ENCODE measurements at places on chromosomes 3 and 15. TPM values are rescaled to one million over a fixed set of nuclear protein-coding genes. Genes with fewer than 3 reads are reported as not detected.

The MYL3 gene
- not detected for total RNA-seq

The ISL2 gene
- 11.6 TPM for total RNA-seq

The MKRN3 gene
- total RNA-seq: 10.1 TPM

The PLCH1 gene
- total RNA-seq: 3.8 TPM

The LSAMP gene
- total RNA-seq: 0.25 TPM

The GOLGA8T gene
- not detected for total RNA-seq

The BCHE gene
- total RNA-seq: not detected

DNA sequence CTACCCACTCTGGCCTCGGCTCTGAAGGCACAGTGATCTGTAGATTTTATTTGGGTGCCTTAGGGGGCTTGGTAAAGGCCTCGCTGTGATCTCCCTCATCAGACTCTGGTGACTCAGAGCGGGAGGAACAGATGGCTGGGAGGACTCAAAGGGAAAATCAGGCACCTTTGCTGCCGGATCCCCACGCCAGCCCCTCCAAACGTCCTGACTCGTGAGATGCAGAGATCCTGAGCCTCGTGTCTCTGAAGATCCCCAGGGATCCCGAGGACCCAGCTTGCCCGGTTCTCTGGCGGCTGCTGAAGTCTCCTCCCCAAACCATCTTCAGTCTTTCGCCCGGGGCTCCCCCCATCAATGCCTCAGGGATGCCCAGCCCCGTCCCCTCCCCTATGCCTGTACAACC lies 32.8 kb downstream of the MUC20 start:
- no peak overlapping the region for H3K27ac ChIP-seq
- no peaks in the 10 kb centered on the region for H3K27me3 ChIP-seq
- H3K4me1 ChIP-seq: peaks cover 3% of the 10 kb centered on the region
- H3K4me3 ChIP-seq: no peak overlapping the region

DNA sequence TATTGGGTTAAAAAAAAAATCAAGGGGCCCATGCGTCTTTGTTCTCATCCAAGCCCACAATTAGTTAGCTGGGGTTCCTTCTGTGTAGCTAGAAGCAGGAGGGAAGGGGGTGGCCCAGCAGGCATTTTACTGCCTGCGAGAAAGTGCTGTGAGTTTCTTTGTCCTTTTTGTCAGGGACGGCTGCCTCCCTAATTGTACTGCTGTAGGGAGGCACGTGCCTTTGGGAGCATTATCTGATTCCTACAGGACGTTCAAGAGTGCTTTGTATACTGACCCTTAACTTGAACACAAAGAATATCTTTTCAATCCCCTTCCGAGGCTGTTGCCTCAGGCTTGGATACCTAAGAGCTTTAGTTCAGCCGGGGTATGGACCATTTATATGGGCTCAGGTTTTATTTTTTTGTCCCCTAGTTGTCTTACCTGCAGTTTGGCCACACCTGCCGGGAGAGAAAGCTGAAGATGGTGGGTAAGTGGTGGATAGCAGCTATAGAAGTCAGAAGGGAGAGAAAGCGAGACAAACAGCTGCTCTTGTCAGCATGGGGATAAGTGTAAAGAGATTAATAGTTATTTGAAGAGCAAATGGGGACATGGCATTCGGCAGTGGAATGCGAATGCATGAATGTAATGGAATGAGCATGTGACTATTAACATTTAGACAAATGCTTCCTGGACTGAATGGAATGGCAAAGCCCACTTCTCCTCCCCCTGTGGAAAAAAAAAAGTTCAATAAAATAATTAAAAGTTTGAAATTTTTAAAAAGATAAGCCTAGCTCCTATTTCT lies 175.2 kb downstream of the TP63 start:
- no peak overlapping the region for H3K27ac ChIP-seq
- no peaks in the 10 kb centered on the region for H3K36me3 ChIP-seq
- DNase-seq: no peak
- no peaks in the 10 kb centered on the region for H3K4me1 ChIP-seq
- H3K27me3 ChIP-seq: no peaks in the 10 kb centered on the region
- H3K4me3 ChIP-seq: no peak overlapping the region

- DNase-seq: no peak
- no peak overlapping the region for H3K4me3 ChIP-seq
- H3K36me3 ChIP-seq: no peaks in the 10 kb centered on the region
Measured at GRCh38 chr3:42056840-42057239, 34.3 kb upstream of the TRAK1 start.

- H3K27ac ChIP-seq: no peak overlapping the region
- no peaks in the 10 kb centered on the region for H3K4me1 ChIP-seq
- peaks cover 81% of the 10 kb centered on the region for H3K27me3 ChIP-seq
- DNase-seq: no peak
- H3K36me3 ChIP-seq: no peaks in the 10 kb centered on the region
Measured at GRCh38 chr3:68919000-68919399, 13.3 kb downstream of the TAFA4 start.

- H3K36me3 ChIP-seq: no peaks in the 10 kb centered on the region
- DNase-seq: no peak
- H3K27ac ChIP-seq: no peak overlapping the region
- H3K27me3 ChIP-seq: peaks cover 3% of the 10 kb centered on the region
Measured at GRCh38 chr3:33982269-33982798, 183.9 kb downstream of the PDCD6IP start.

Measured in HCT116 (cell line).